ENCODE measurements at places on chromosomes 1 and 21.

DNA sequence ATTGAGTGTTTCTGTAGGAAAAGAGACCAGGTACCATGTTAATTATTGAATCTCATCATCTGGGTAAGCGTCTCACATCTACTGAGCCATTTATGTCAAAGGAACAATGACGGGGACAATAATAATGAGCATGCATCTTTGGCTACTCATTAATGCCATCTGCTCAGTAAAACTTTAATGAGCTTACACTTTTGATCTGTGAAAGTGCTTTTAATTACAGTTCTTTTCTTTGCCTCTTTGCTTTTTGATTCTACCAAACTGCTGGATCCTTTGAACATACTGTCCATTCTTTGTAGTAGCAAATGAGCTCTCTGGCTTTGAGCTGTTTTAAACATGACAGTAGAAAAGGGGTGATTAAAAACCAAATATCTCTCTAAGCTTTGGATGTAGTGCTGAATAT is 181.2 kb upstream of the IVNS1ABP start:
- no peak for DNase-seq

- DNase-seq, result no peak
Measured at GRCh38 chr1:181140398-181140797, 51.9 kb downstream of the IER5 start.

GRCh38 chr1:87115317-87115890 is 201.0 kb downstream of the HS2ST1 start:
- DNase-seq, result peak; percentile 64

- no peak for DNase-seq
Measured at GRCh38 chr1:29939079-29939478, 702.8 kb downstream of the PTPRU start.

- DNase-seq, result no peak
Measured at GRCh38 chr1:175845985-175846384, 102.6 kb upstream of the TNR start.

- peak; percentile 13 for DNase-seq
Measured at GRCh38 chr1:185207170-185207569, 50.2 kb downstream of the SWT1 start.

All from erythroblast (primary cell).